ENCODE measurements at places on chromosomes 16 and 17.
A peak's percentile ranks its signal among the peaks of the same experiment; 100 is the strongest.

DNA sequence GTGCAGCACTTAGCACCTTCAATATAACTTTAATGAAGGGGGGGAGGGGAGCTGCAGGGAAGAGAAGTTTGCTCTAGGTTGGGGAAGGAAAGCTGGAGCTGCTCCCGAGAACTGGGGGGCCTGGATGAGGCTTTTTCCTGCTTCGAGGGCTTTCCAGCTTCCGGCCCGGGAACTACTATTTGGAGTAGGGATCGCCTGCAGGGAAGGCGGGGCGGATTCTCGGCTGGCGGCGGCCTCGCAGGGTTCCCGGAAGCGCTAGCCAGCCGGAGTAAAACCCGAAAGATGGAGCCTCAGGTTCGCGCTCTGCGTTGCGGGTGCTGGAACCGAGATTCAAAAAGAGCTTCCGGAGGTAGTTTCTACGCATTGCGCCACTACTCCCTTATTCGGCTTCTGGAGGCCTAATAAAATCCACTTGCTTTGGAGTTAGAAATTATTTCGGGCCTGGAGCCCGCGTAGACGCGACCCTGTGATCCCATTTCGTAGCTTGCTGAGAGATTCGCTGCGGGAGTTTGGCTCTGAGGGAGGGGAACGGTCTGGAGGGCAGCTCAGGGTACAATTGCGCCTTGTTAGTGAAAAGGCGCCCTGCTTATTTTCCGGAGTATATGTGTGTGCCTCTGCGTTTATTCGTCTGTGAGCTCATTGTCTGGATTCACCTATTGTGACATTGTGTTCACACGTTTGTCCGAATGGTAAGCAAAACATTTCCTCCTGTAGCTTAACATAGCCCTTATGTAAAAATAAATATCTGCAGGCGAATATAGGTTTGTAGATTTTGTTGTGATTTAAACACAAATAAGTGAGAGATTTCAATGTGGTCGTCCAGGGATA lies 652 bp downstream of the PRAC2 start:
- peak; percentile 15 for DNase-seq

GRCh38 chr16:841455-842060 lies 41.0 kb upstream of the GNG13 start:
- DNase-seq, result no peak

DNA sequence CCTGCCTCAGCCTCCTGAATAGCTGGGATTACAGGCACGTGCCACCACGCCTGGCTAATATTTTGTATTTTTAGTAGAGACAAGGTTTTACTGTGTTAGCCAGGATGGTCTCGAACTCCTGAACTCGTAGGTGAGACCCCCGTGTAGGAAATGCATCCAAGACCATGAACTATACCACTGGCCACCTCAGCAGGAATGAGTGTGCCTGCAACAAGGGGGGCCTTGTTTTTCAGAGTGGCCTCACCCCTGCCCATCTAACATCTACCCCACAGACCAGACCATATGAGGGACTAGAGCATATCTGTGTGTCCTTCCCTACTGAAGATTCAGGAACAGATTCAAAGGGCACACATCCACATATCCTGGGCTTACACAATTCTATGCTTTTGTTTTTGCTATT lies 44.9 kb downstream of the SHISA6 start:
- DNase-seq, result no peak

DNA sequence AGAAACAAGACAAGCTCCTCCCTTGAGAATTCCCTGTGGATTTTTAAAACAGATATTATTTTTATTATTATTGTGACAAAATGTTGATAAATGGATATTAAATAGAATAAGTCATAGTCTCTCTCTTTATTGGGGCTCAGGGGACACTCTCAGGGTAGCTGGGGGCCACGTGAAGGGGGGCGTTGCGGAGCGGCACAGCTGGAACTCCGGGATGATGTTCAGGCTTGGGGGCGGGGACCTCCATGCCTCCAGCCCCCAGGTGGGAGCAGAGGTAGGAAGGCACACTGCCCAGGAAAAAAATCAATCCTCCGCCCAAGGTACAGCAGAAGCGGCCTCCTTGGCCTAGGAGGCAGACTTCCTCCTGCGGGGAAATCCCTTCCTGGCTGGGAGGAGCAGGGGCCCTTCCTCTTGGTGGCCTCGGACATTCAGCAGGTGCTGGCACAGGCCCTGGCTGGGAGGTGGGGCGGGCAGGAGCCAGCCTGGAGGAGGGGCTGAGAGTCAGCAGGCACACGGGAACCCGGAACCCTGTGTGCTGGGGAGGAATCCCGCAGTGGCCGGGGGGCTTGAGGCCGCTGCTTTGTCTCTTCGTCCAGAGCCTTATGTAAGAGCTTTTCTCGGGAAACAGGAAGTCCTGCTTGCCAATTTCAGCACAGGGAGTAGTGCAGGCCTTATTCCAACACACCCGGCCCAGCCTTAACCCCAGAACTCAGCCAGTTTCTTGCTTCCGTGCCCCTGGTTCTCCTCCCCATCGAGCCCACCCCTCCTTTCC lies 591 bp upstream of the TNFSF13 start:
- DNase-seq, result peak; percentile 91

DNA sequence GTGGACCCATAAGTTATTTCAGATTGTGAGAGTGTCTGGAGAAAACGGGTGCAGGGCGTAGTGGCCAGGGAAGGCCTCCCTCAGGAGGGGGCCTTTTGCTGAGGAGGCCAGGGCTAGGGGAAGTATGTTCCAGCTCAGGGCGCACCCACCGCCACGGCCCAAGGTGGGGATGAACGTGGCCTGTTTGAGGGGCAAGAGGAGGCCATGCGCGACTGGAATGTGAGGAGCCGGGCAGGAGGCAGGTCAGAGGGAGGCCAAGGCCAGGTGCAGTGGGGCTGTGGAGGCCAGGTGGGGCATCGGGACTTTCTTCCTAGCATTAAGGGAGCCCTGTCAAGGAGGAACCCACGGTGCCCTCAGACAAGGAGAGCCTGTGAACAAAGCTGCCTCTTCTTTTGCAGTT lies 26.7 kb downstream of the SLC12A3 start:
- no peak for DNase-seq

DNA sequence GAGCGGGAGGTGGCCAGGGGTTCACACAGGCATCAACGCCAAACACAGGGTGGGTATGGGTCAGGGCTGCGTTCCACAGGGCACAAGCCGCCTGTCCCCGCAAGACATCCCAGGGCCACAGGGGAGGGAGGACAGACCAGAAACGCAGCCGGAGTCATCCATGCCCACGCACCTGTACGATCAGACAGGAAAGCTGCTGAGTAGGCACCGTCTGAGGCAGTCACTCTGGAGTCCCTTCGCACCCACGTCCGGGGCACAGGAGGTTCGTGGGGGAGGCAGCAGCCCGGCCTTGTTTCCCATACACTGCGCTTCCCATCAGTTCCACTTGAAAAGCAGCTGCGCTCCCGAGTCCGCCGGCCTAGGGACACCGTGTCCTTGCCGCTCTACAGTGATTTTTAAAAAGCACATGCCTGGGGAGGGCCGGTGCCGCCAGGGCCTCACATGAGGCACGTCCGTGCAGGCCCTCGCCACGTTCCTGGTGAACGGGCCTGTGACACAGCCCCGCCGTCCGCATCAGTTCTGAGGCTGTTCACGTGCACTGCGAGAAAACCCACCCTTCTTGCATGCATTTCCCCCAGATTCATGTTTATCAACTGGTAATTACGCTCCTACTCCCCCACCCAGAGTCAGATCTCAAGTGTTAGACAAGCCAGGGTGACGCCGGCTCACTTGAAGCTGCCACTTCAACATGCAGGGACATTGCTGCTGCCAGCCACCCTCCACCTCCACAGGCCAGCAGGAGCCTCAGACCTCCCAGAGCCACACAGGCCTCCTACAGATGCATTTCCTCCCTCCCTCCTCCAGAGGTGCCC lies 34.8 kb downstream of the WDR45B start:
- DNase-seq, result no peak

DNA sequence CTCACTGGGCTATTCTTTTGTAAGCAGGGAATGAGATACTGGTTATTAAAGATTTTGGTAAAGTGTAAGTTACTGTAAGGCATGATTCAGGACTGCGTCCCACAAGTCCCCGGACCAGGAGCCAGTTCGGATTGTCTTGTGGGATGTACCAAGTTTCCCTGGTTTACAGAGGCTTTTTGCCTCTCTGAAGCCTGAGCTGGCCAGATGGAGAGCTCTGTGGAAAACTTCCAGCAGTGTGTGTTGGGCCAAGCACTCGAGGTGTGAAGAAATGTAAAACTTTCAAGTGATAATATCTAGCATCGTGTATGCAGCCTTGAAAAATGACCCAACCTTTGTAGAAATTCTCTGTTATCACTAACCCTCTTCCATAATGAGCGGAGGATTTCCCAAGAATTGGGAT lies 2.4 kb downstream of the EPN2 start:
- DNase-seq, result no peak

- peak; percentile 74 for DNase-seq
Measured at GRCh38 chr17:1484676-1485422, 7.6 kb downstream of the MYO1C start.

DNA sequence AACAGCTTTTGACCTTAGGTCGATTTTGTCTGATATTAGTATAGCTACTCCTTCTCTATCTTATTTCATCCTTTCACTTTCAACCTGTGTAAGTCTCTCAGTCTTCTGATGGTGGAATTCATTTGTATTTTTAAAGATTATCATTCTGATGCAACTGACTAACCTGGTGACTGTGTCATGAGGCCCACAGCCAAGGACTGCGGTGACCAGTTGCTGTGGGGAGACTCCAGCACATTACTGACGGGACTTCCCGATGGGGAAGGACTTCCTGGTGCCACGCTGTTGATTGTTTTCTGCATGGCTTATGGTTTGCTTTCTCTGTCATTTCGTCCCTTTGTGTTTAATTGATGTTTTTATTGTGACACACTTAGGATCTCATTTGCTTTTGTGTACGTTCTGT lies 34.2 kb downstream of the RMI2 start:
- DNase-seq, result no peak

- DNase-seq, result no peak
Measured at GRCh38 chr17:27995554-27995953, 46.9 kb upstream of the NLK start.

DNA sequence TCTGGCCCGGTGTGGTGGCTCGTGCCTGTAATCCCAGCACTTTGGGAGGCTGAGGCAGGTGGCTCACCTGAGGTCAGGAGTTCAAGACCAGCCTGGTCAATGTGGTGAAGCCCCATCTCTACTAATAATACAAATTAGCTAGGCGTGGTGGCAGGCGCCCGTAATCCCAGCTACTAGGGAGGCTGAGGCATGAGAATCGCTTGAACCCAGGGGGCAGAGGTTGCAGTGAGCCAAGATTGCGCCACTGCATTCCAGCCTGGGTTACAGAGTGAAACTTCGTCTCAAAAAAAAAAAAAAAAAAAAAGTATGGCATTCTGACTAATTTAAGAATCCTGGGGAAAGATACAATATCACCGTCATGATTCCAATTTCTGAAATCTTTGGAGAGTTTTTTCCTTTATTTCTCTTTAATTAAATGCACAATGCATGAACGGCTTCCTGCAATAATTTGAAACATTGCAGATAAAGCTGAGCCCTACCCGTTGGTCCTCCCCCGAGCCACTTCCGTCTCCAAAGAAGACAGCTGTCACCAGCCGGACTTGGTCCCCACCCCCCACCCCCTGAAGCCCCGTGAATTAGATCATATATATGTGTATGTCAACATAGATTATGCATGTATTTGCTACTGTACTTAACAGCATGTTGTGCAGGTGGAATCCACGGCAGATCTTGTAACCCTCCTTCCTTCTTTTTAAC lies 142.6 kb upstream of the PLCG2 start:
- DNase-seq, result peak; percentile 92

- peak; percentile 77 for DNase-seq
Measured at GRCh38 chr17:30476726-30477082, 504 bp upstream of the GOSR1 start.

DNA sequence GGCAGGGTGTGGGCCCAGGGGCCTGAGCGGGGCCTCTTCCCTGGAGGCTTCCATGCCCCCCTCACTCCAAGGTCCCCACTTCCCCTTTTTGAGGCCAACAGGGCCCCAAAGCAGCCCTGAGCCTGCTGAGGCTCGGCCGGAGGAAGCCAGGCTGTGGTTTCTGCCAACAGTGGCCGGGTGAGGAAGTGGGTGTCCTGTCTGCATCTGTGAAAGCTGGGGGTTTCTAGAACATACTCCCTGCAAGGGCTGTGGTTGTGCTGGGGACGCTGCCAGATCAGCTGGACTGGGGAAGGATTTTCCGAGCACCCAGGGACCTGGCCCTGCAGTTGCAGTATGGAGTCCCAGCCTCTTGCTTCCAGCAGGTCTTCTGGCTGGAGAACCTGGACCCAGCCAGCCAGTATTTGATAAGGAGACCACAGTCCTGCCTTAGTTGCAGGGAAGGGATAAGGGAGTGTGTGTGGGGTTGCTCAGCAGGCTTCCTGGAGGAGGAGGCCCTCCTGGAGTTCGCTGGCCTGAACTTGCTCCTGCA lies 15.7 kb downstream of the ADCY7 start:
- DNase-seq, result peak; percentile 99

DNA sequence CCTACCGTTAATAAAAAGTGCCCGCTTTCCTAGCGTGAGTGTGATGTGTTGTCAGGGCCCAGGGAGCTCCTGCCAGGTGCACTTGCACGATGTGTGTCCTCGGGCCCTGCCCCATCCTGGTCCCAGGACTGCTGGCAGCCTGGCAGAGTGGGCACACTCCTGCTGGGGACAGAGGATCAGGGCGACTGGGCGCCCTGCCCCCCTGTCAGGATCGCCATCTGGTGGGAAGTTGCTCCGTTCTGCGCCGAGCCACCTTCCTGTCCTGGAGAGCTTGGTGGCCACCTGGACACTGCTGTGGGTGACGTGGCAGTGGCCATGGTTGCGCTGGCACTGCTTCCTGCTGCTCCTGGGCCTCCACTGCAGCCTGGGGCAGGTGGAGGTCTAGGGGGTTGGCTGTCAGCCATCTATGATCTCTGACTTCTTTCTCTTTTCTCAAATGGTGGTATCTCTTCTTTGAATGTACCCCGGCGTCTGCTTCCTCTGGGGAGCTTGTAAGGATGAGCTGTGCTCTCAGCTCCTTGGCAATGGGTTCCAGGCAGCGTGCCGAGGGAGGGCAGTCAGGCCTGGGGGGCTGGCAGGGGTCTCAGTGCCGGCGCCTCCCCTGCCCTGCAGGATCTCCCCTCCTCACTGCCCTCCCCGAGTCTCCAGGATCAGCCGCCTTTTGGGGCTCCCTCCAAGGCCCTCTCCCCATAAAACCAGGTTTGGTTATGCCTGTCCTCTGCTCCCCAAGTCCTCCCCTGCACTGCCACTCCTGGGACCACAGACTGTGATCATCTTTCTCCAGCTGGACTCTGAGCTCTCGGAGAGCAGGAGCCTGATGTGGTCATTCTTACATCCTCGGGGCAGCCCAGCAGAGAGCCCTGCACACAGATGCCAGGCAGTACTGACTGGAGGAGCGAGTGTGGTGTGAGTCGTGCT lies 76.9 kb downstream of the AMFR start:
- no peak for DNase-seq

DNA sequence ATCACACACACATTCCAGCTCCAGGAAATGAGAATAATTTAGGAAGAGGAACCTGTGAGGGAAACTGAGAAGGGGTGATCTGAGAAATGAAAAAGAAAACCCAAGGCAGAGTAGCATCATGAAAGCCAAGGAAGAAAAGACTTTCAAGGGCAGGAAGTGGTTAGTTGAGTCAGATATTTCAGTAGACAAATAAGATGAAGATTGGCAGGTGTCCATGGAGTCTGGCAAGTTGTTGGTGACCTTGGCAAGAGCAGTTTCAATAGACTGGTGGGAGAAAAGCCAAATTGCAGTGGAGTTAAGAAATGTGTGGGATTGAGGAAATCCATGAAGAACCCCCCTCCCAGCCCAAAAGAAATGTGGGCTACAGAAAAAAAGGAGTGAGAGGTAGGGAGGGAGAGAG lies 10.7 kb downstream of the GNAO1 start:
- peak; percentile 34 for DNase-seq
